ENCODE measurements at places on chromosomes 13 and 19.

GRCh38 chr19:3798137-3798536, 12.0 kb upstream of the MATK start:
- DNase-seq, result no peak

DNA sequence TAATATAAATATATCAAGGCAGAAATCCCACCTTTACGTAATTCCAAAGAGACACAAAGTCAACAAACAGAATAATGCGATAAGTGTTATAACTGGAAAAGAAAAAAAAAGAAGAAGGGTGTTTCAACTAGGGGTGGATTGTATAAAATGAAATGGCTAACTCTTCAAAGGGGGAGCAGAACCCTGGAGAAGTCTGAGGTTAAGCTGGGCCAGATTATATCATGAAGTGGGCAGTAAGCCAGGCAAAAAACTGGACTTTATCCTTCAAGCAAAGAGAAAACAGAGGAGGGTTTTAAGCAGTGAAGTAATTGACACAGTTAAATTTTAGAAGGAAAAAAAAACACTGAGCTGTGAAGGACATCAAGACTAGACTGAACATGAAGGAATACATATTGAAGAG, 41.9 kb downstream of the TBC1D4 start:
- no peak for DNase-seq

- no peak for DNase-seq
These were observed 3.0 kb downstream of the OBI1 start for GRCh38 chr13:78655906-78656305.

GRCh38 chr13:80235166-80235966, 105.6 kb downstream of the SPRY2 start:
- DNase-seq, result no peak

GRCh38 chr13:99087098-99087953, 109.5 kb upstream of the DOCK9 start:
- peak; percentile 25 for DNase-seq

DNA sequence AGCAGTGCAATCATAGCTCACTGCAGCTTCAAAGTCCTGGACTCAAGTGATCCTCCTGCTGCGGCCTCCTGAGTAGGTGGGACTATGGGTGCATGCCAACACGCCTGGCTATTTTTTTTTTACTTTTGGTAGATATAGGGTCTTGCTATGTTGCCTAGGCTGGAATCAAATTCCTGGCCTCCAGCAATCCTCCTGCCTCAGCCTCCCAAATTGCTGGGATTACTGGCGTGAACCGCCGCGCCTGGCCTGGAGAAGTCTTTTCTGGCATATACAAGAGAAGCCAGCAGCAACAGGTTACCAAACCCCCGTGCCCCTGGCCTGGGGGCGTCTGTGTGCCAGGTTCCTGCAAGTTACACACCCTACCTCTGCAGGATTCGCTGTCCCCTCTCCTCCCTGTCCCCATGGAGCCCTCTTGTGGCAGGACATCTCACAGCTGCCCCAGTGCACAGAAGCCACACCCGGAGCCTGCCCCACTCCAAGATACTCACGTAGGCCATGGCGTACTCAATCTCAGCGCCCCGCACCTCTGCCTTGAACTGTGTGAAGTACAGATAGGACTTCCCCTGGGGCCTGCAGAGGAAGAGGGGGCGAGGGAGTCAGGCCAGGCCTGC, 9.9 kb downstream of the MYDGF start:
- DNase-seq, result no peak

DNA sequence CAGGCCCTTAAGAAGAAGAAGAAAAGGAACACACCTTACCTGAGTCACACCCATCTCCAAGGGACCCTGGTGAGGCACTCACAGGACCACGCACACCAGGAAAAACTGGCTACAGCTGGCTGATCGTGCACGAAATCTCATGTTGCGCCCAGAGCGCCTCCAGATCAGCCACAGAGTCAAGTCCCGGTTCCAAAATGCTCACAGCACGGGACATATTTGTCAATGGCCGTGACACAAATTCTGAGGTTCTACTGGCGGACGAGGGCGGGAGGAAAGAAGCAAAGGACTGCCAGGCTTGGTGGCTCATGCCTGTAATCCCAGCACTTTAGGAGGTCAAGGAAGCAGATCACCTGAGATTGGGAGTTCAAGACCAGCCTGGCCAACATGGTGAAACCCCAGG, 21.5 kb downstream of the SH3GL1 start:
- DNase-seq, result no peak

DNA sequence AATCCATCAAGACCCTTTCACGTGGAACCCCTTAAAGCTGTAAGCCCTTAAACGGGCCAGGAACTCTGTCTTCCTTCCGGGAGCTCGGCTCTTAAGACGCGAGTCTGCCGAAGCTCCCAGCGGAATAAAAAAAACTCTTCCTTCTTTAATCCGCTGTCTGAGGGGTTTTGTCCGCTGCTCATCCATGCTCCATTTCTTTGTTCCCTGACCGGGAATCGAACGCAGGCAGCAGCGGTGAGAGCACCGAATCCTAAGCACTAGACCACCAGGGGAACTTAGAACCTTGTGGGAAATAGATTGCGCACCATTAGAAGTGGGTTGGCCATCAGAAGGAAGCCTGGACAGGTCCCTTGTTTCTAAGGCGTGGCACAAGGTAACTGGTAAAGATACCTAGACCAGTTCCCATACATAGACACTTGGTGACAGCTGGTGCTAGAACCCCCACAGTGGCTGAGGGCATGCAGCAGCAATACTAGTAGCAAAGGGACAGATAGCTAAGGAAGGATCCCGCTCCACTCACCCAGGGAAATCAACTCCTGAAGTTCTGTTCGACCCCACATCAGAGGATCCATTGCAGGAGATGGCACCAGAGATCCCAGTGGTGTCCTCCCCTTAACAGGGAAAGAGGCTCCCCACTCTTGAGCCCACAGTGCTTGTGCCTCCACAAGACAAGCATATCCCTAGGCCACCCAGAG, 1.5 kb upstream of the RGCC start:
- DNase-seq, result no peak

- DNase-seq, result no peak
These were observed 260.6 kb downstream of the ATP8A2 start for GRCh38 chr13:25632166-25632888.

- DNase-seq, result no peak
These were observed 41.2 kb downstream of the NFIX start for GRCh38 chr19:13036366-13036976.

GRCh38 chr19:7815325-7815724, 14.7 kb upstream of the EVI5L start:
- DNase-seq, result no peak

DNA sequence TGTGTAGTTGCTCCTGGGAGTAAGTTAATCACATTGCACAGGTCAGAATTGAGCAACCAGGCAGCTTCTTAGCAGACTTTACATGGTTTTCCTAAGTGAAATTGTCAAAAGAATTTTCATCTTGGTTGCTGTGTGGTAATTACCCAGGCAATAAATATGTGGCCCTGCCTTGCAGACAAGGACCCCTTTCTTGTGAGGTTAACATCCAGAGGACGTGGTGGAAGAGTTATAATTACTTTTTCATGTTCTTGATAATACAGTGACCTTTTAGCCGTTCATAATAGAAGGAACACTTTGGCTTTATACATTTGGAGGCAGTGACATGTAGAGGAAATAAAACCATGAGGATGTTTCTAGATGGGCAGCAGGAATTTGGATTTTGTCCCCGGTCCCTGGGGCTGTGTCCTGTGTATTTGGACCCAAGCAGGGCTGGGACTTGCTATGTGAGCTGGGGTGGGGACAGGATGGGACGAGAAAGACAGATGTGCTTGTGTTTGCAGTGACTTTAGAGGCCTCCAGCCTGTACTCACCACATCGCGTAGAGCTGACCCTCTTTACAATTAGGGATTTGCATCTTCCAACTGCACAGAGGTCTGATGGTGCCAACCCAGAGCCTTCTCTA, 156.2 kb downstream of the STK24 start:
- DNase-seq, result no peak

GRCh38 chr19:1901940-1902404, 3.2 kb upstream of the ADAT3 start:
- DNase-seq, result no peak

DNA sequence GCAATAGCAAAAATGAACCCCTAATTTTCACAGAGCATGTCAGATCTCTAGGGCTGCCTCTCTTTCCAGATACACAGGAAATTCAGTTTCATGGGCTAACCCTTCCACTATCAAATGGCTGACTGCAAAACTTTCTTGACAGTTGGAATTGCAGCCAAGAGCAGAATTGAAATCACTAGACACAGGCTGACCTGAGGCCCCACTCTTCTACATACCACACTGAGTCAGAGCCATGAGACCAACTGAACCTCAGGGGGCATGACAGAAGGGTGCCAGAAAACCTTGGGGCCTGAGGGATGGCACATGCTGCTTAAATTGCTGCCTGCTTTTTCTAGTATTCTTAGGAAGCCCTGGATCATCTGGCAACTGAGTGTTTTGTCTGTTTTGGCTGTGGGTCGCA, 1.7 kb upstream of the DLEU7 start:
- no peak for DNase-seq

GRCh38 chr13:25215253-25215575, 43.1 kb upstream of the AMER2 start:
- no peak for DNase-seq
